Ureter (tissue), 1 donor: ENCODE measurements at places on chromosomes 3 and 15. TPM values are rescaled to one million over a fixed set of nuclear protein-coding genes. Genes with fewer than 3 reads are reported as not detected.

DNA sequence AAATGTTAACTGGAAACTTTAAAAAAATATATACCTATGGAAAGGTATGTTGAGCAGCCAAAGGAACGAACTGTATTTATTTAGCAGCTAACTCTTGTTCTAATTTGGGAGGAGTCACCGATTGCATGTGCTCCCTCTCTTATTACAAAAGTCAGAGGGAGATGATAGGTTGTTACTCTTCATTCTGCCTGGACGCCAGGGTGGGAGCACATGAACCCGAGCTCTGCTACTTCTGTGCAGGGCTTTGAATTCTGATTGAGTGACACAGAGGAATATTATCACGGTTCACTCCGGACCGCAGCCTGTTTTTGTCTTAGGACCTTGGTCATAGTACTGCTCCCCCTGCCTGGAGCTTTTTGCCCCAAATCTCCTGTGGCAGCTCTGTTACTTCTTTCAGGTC lies 36.9 kb upstream of the LRIG1 start:
- DNase-seq = no peak

DNA sequence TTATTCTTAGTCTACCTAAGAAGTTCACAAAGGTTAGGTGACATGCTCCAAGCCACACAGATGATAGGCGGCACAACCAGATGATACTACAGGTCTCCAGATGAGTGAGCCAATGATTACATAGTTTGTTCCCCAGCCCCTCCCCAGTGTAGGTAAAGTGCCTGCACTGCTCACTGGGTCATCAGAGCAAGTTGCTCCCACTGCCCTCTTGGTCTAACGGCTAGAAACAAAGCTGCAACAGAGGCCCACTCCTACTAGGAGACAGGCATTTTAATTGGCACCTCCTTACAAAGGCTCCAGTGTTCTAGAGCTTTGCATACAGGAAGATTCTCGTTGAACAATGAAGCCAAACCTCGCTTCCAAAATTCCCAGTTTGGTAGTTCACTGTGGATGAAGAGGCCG lies 47.3 kb downstream of the TMEM44 start:
- no peak for DNase-seq

GRCh38 chr3:48364840-48365239 lies 7.2 kb upstream of the FBXW12 start:
- no peak for DNase-seq

DNA sequence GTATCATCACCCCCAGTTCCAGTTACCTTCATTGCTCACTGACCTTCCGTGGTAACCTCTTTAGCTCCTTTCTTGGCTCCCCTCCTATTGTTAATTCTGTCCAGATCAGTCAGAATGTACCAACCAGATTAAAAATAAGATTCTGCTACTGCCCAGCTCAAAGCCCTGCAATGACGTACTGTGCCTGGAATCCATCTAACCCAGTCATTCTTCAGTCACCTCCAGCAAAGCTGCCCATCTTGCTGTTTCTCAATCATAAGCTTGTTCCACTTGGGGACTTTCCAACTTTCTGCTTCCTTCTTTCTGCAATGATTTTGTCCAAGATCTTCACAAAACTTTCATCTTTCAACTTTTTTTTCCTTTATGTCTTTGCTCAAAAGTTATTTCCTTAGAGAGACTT lies 512.0 kb upstream of the ZNF385D start:
- no peak for DNase-seq

DNA sequence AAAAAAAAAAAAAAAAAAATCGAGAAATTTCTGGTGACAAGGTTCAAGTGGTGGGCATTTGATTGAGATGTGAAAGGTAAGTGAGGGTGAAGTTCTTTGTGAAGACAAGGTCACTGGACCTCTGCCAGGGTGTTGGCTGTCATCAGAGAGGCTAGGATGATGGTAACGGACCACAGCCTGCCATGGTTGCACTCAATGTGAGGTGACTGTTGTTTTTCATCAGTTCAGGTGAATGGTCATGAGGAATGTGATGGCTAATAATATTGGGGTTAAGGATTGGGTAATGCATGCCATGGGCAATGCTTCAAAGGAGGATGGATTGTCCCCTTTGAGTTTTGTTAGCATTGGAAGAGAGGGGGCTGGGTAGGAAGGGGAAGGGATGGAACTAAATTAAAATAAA lies 4.3 kb upstream of the ALPK3 start:
- no peak for DNase-seq

DNA sequence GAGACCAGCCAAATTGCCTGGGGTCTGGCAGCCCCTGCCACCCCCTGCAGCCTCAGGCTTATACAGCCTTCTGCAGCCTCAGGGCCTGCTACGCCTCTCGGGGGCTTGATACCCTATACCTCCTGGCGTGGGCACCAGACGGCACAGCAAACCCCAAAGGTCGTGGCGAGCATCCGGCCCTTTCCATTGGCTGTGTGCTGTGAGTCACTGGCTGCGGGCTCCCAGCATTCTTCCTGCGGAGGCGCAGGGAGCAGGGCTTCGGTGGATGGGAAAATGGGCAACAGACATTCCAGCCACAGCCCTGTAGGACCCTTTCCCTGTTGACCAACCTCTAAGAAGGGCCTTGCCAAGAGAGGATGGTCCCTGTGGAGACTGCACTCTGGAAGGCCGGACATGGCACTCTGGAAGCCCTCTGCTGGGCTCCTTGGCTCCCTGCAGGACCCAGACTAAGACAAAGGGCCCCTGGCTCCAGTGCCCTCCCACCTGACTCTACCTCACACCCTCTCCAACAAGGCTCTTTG lies 59.6 kb downstream of the ITGA11 start:
- DNase-seq = no peak

DNA sequence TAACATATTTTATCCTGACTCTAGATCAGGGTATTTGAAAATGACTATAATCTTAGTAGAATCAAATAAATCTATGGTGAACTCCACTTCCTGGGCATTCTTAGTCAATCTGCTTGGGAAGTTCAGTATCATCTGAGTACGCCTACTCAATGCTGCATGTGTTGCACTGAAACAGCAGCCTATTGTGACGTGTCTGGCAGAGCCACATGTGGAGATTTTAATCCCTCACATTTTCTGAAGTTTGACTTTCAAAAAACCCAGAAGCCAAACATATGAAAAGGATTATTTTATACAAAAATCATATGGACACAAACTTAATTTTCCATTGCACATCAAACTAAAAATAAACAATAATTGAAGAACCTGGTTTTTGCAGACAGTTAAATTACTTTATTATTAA lies 798.3 kb downstream of the ROBO1 start:
- no peak for DNase-seq

- no peak for DNase-seq
Measured at GRCh38 chr3:181379278-181379677, 332.4 kb upstream of the SOX2 start.

DNA sequence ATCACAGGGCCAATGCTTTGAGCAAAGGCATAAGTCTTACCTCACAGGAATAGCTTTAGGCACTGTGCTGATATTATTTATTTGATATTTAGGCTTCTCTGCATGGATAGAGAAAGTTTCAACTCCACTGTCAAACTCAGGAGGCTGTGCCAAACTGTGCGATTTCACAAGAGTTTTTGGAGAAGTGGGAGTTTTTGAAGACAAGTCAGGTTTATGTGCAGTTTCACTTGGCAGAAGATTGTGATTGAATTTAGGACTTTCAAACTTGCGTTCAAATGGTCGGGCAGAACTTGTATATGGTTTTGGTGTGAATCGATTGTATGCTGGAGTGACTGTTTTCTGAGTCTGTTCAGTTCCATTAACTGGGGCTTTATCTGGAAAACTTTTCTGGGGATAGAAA lies 113.7 kb downstream of the TJP1 start:
- DNase-seq = no peak

GRCh38 chr3:177881351-177881750 lies 654.9 kb upstream of the KCNMB2 start:
- DNase-seq = no peak

Gene GADL1
- total RNA-seq = 0.10 TPM

Gene GOLGA6L4
- 9.1 TPM for total RNA-seq

Gene CRABP1
- total RNA-seq = not detected

Gene DAPK2
- 9.0 TPM for total RNA-seq

Gene CFAP161
- total RNA-seq = 0.57 TPM

Gene MYRIP
- total RNA-seq = 4.8 TPM

Gene LRRC58
- total RNA-seq = 22.3 TPM

Gene GP9
- total RNA-seq = not detected

Gene TIMMDC1
- total RNA-seq = 93.8 TPM

Gene TGM5
- total RNA-seq = 0.91 TPM
